ENCODE measurements at places on chromosomes 12 and 14. TPM values are rescaled to one million over a fixed set of nuclear protein-coding genes. Genes with fewer than 3 reads are reported as not detected.

Gene PRR4
- polyA plus RNA-seq, result 4.1 TPM

Gene PELI2
- 3.4 TPM for polyA plus RNA-seq

Gene C12orf60
- polyA plus RNA-seq, result 0.74 TPM

Gene CCDC197
- polyA plus RNA-seq, result 0.32 TPM

Gene SERPINA1
- 0.61 TPM for polyA plus RNA-seq

Gene PLEKHG7
- polyA plus RNA-seq, result 0.85 TPM

Gene P3H3
- polyA plus RNA-seq, result 29.7 TPM

Gene SLC5A8
- polyA plus RNA-seq, result not detected

Gene CRIP1
- polyA plus RNA-seq, result 36.2 TPM

Gene COX8C
- 0.89 TPM for polyA plus RNA-seq

Gene BICD1
- 8.2 TPM for polyA plus RNA-seq

Gene SLC22A17
- polyA plus RNA-seq, result 21.2 TPM

Gene APOLD1
- 8.9 TPM for polyA plus RNA-seq

Gene NFATC4
- 34.8 TPM for polyA plus RNA-seq

Gene MYBPC1
- 3,488 TPM for polyA plus RNA-seq

Gene ATP2B1
- polyA plus RNA-seq, result 88.1 TPM

Gene ACSS3
- 8.2 TPM for polyA plus RNA-seq

Gene GPR132
- 0.84 TPM for polyA plus RNA-seq

Gene SMCO2
- polyA plus RNA-seq, result not detected

Gene IL25
- not detected for polyA plus RNA-seq

- no peak for DNase-seq
Observed at GRCh38 chr14:55138091-55138490, 9.0 kb downstream of the LGALS3 start.

GRCh38 chr14:91223028-91223783, 21.3 kb downstream of the GPR68 start:
- no peak for DNase-seq

- peak; percentile 57 for DNase-seq
Observed at GRCh38 chr12:28966046-28966780, 182.9 kb upstream of the FAR2 start.

DNA sequence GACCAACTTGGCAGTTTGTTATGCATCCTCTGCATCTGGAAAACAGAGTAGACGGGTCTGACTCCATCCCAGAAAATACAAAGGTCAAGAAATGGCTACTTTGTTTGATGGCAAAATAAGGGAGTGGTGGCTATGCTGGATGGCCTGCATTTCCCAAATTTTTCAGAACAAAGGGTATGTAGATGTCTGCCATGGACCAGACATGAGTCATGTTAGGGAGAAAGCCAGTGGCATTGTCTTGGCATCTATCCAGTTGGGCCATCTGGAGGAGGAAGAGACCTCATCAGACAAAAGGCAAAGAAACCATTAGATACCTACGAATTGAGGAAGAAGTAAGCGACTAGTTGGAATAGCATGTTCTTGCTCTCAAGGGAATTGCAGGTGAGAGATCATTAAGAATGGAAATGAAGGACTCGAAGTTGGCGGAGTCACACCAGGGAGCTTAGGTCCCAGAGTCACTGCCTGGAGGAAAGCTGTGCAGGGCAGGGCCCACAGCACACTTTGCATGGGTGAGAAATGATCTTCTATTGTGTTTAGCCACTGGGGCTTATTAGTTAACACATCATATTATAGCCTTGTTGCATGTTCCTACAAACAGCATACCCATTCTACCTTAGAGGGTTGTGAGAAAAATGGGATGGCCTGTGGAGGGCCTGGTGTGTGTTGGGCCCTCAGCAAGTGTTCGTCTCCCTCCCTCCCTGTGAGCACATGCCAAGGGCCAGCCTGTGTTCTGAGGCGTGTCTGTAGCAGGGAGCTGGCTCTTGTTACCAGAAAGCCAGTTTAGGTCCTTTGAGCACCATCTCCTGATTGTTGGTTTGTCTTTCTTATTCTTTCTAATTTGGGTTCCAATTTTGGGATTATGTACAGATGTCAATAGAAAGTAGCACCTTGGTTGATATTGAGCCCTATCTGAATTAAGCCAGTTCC, 119.4 kb downstream of the KTN1 start:
- no peak for DNase-seq

DNA sequence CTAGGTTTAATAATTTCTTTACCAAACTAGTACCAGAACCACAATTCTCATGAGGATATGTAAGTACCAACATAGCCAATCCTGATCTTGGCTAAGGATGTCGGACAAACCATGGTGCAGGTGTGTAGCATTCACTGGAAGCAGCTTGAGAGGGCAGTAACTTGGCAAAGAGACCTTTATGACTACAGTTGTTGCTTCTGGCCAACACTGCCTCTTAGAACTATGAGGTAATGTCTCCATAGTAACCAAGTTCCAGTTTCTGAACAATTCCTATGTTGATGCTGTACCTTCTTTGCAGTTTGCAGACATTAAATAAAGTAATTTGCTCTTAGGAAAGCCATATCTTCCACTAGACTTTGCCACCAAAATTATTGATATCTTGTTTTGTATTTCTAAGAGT, at the start of gene LMNTD1:
Gene LMNTD1 (minus strand): TSS at position 186 of the 400 bp plus-strand sequence. CDS start 324 bp downstream, outside the sequence.
- peak; percentile 18 for DNase-seq

DNA sequence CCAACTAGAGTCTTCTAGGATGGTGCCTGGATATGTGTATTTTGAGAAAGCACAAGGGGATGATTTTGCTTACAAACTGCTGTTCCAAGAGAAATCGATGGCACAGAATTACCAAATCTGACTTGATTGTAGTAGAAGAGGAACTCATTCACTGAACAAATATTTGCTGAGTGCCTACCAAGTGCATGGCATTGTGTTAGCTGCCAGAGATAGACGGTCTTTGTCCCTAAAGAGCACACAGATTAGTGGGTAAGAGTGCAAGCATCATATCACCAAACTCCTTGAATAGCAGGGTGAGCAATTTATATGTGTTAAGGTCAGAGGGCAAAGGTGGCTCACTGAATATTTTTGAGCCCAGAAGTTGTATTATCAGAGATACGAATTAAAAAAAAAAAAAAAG, 3.5 kb upstream of the FOXN3 start:
- no peak for DNase-seq

DNA sequence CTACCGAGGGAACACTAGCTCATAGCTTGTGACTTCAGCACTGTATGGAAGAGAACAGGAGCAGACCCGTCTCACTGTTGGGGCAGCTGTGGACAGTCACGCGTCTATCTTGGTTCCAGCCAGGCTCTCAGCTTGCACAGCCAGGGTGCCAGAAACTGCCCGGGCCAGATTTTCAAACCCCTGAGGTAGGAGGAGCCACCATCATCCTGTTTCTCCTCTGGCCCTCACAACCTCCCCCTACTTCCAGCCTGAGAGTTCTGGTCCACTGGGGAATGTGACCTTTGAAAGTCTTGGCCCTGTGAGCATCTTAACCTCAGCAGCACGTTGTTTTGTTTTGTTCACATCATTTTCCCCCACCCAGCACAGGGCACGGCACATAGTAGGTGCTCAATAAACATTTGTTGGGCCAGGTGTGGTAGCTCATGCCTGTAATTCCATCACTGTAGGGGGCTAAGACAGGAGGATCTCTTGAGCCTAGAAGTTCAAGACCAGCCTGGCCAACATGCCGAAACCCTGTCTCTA, 50.4 kb downstream of the PSMA6 start:
- no peak for DNase-seq

GRCh38 chr12:5073054-5073453, 29.4 kb downstream of the KCNA5 start:
- DNase-seq, result no peak

GRCh38 chr12:87656311-87656710, 372.9 kb downstream of the C12orf50 start:
- DNase-seq, result no peak

DNA sequence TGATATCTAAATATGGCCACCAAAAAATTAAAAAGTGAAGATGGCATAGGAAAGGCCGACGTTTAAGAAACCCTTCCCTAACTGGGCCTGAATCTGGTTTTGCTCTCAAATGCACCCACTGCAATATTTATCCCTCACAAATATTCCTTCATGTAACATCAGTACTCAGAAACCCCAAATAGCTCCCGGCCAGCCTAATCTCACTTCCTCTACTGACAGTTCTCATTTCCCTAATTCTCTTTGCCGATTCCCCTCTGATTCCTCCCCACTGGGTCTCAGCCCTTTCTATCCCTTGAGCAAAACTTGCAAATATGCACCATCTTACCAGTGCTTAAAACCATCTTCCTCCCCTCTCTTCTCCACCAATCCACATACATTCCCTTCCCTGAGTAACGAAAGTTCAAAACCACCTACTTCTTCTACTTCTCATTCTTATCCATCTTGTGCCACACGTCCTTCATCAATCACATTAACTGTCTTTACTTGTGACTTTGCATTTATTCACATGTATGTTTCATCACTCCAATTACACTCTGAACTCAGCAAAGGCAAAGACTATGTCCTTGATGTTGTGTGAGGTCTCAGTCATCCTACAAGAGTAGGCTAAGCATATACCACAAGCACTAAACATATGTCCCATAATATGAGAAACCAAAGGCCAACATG, 23.1 kb downstream of the KCNK10 start:
- no peak for DNase-seq

GRCh38 chr14:84555493-84555892, 974.5 kb upstream of the FLRT2 start:
- DNase-seq, result no peak

- no peak for DNase-seq
Observed at GRCh38 chr14:100134586-100134985, 24.9 kb downstream of the DEGS2 start.

DNA sequence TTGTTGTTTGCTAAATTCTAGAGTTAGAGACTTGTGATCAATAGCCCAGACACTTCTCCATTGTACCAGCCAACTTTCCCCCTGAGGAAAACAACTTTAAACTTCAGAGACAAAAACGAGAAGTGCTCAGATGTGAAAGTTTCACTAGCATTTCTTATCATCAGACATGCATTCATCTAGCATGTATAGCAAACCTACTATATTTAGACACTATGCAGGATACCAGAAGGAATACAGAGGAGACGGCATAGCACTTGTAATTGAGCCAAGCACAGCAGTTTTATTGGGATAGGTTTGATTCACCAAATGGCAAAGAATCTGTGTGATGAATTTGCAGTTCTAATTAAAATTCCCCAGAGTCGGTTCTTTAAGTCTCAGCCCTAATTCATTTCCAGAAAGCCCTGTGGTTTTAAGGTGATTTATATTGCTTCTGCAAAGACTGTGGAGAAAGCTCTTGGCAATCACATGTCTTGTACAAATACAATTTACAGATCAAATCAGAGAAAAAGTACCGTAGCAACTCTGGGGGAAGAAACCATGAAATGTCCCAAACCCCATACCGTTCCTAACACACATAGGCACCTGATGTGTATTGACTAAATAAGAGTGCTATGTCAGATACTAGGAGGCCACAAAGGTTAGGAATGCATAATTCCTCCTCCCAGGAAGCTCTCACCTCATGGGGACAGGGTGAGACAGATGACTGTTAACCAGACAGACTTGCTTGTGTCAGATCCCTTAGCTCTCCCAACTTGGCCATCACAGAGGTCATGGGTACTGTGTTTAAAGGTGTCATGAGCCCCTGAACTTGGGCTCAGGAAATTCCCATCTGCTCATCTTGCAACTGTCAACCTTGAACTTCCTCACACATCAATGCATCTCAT, 69.6 kb upstream of the KRAS start:
- DNase-seq, result no peak

DNA sequence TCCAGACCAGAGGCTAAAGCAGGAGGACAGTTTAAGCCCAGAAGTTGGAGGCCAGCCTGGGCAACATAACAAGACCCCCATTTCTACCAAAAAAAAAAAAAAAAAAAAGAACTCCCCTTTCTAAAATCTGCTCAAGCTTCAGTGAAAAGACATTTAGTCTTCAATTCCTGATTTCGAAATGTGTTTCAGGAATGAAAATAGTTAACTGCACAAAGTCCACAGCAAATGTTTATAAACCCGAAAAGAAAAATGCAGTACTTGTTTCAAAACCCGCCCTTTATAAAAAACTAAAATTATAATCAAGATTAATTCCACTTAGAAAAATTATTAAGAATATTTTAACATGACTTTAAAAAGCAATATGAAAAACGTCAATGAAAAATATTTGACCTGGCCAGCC, 12.1 kb downstream of the ATXN2 start:
- DNase-seq, result no peak

DNA sequence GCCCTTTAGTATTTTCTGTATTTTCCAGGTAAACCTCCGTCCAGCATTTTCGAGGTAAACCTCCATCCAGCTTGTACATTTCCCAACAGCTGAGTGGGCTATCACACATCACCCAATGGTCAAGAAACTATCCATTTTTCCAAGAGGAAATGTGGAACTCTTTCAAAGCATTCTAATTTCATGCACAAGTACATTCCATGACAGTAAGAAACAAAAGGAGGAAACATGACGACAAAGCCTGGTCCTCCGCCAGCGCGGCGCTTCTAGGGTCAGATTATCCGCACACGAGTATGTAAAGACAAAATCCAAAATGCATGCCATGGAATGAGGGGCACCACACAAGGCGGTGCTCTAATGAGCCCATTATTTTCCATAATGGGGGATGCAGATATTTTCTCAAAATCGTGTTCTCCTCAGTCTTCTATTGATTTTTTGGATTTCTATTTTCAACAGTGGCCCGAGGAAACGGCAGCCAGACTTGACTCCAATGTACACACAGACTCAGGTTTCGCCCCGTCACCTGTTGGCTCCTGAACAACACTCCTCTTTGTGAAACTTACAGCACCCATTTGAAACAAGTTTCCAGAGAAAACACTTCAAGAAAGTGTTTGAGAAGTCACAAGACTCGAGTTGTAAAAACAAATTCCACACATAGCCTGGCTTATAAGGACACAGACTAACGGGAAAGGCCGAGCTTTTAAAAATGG, 107.4 kb downstream of the PRICKLE1 start:
- peak; percentile 77 for DNase-seq

DNA sequence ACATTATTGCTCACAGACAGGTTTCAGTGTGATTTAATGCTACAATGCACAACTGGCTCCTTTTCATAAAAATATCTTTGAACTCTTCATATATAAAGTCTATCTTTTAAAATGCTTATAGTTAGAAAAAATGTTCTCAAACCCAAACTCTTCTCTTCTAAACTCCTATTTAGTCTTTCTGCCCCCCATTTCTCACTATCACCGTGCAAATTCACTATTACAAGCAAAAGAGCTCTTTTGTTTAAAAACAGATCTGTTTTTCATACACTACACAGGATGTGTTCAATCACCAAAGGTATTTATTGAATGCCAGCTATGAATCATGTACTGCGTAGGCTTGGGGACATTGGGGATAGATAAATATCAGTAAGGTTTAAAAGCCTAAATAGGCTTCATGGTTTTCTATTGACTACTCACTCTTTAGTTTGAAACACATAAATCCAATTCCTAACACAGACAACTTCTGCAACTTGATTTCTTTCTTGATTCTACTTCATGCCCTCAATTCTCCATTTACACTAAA, 692.3 kb downstream of the C12orf50 start:
- DNase-seq, result no peak

Data from hindlimb muscle (tissue), 1 donor.